Breast epithelium (tissue), 4 donors: ENCODE measurements at places on chromosomes 13 and 19. TPM values are rescaled to one million over a fixed set of nuclear protein-coding genes. Genes with fewer than 3 reads are reported as not detected.

CCDC8 gene
- total RNA-seq, result 29.7 TPM

DNA sequence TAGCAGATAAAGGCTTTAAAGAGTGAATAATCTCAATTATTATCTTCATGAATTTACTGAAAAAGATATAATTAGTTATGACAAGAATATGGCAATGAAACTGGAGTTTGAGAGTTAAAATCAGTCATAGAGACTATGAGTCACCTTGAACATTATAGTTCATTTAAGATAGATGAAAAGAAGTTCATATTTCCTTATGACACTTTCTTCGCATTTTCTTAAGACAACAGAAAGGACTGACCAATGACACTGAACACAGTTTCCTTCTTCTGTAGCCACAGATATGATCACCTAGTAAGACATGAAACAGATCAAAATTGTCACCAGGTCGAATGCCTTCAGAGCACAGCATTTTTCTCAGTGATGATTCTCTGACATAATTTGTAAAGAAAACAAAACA, 202.1 kb downstream of the KLF12 start:
- DNase-seq, result no peak

CGB7 gene
- 0.15 TPM for total RNA-seq

FBXO17 gene
- 28.5 TPM for total RNA-seq

DNA sequence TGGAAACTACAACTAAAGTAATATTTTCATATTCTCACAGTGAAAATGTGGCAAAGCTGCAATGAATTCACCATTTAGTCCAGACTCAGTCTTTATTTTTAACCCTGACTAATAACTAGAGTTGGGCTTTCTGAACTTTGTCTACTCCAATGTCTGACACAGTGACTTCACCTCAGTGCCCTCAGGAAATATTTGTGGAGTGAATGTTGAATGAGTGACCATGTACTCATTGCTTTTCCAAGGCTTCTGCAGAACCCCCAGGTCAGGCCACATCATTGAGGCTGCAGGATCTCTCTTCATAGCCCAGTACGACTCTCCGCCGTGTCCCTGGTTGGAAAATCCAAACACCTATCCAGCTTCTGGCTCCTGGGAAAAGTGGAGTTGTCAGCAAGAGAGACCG, 1.8 kb downstream of the ZNF175 start:
- DNase-seq, result no peak

FGF21 gene
- not detected for total RNA-seq

- peak; percentile 48 for DNase-seq
Measured at GRCh38 chr13:114015111-114015968, 41.5 kb upstream of the C13orf46 start.

GRCh38 chr19:45746866-45747265, 13.6 kb downstream of the MEIOSIN start:
- no peak for DNase-seq

LGALS14 gene
- total RNA-seq, result not detected

DNA sequence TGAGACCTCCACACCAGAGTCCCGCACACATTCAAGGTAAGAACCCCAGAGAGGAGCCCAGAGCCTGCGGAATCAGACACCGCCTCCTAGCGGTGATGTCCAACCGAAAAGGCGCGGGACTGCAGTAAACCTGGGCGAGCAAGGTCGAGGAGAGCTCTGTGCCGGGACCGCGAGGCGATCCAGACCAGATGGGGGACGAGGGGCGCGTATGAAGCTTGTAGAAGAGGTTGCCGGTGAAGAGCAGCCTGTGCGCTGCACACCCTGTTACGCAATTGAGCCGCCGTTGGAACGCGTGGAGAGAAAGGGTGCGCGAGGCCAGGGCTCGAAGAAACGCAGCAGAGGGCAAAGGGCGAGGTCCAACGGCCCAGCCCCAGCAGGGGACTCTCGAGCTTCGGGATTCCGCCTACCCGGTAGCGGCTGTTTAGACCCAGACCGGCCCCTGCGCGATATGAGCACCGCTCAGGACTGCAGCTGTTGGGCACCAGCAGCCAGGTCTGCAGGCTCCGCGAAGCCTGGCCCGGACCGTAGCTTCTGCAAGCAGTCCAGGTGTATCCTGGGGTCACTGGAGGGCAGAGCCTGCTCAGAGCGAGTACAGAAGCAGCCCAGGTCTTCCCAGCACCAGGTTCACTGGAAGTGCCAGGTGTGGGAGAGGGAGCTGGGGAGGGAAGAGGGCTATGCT, 65.9 kb upstream of the ZNF599 start:
- no peak for DNase-seq

GRCh38 chr19:6374711-6375410, 872 bp downstream of the PSPN start:
- DNase-seq, result no peak

ZNF763 gene
- total RNA-seq, result 2.9 TPM

LRRC8E gene
- total RNA-seq, result 15.1 TPM
